T follicular helper cell (primary cell): ENCODE measurements at places on chromosomes 4 and X.

GRCh38 chr4:182280436-182281111 is 37.4 kb downstream of the TENM3 start:
- no peak for DNase-seq

DNA sequence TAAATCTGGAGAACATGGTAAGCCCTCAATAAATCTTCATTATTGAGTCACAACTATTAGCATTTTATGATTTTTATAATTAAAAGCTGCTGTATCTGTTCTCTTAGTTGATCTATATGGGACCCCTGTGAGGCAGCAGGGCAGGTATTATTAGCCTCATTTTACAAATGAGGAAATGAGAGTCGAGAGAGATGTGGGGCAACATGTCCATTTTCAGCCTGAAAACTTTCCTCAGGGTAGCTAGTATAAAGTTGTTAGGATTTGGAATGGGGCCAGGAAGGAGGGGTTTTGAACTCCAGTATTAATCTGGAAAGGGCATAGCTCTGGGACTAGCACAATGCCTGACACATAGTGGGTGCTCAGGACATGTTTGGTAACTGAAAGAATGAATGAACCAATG is 191.7 kb upstream of the GPC4 start:
- DNase-seq: no peak

DNA sequence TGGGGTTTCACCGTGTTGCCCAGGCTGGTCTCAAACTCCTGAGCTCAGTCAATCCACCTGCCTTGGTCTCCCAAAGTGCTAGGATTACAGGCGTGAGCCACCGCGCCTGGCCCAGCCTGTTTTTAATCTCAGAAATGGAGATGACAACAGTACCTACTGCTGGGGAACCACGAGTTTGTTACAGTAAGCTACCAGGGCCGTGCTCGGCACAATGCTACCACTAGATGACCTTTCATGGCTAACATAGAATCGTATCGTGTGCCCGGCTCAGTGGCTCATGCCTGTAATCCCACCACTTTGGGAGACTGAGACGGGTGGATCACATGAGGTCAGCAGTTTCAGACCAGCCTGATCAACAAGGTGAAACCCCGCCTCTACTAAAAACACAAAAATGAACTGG is 90.8 kb upstream of the SLC34A2 start:
- no peak for DNase-seq

- DNase-seq: no peak
These were observed 143.8 kb downstream of the ANAPC10 start for GRCh38 chr4:144954230-144954629.

DNA sequence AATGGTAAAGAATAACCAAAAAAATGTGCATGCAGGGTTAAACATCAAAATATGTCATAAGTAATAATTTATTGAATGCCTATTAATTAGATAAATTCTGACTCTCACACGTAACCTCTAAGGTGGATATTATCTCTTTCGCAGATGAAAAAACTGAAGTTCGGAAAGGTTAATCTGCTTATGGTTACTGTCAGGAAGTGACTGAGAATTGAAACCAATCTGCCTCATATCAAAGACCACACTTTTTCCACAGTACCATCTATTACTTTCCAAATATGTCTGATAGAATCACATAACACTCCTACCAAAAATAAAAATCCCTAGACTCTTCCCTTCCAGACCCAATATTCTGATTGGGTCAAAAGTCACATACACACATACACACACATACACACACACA is 6.2 kb downstream of the CHIC2 start:
- DNase-seq: no peak

DNA sequence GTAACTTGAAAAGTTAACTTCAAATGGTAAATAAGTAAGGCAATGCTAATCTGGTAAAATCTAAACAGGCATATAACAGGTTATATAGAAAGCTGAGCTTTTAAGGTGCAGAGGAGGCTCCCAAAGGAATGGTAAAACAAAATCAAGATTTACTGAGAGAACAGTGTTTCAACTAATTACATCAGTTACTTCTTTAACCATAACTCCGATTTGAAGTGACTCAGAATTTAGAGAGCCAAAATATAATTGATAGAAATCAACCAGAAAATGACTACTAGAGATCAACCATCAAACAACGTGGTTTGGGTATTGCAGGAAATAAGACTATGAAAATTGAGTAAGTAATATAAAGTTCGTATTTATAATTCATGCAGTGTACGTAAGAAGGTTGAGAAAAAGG is 6.9 kb downstream of the G3BP2 start:
- no peak for DNase-seq

GRCh38 chrX:103311399-103311780 is 600 bp upstream of the BEX2 start:
- DNase-seq: no peak

GRCh38 chrX:153459986-153460385 is 10.4 kb downstream of the HAUS7 start:
- no peak for DNase-seq

DNA sequence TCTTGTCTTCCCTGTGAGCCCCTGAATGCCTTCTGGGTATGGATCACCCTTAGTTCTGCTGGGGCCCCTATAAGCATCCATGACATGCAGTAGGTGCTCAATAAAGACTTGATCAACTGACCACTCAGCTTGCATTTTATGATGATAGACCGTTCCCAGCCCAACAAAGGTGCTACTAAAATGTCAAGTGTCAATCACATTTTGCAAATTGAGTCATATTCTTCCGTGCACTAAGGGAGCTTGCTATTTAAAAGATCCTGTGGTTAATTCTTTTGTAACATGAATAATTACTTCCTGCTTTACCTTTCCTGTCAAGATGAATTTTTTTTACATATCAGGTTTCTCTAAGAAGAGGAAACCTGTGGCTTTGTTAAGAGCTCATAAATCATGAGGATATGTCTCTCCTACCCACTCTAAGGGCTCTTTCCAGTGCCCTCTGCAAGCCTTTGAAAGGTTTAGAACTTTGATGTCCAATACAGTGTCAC is 47.6 kb downstream of the SH3KBP1 start:
- DNase-seq: no peak

GRCh38 chr4:174201871-174202270 is 81.6 kb downstream of the FBXO8 start:
- no peak for DNase-seq

DNA sequence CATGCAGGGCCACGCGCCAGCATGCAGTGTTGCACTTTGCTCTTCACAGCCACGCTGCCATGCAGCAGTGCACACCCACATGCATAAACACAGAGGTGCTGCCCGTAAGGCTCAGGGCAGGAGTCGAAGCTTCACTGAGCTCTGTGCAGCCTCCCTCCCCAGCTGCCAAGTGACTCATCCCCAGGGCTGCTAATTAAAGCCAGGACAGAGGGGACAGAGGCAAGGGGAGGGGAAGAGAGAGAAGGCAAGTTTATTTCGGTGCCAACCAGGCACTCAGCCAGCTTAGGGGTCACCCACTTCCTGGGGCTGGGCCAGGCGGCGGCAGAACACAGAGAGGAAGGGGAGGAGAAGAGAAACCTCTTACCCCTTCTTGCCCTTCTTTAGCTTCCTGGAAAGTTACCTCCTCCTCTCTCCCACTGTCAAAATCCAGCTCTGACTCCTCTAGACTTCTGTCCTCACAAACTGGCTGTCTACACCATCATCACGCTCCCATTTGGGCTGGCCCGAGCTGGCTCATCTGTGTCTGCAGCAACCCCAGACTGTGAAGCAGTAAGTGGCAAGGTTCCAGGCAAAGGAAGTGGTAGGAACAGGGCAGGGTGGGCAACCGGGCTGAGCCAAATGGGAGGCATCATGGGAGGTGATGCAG is 6.2 kb upstream of the IQSEC2 start:
- DNase-seq: no peak

DNA sequence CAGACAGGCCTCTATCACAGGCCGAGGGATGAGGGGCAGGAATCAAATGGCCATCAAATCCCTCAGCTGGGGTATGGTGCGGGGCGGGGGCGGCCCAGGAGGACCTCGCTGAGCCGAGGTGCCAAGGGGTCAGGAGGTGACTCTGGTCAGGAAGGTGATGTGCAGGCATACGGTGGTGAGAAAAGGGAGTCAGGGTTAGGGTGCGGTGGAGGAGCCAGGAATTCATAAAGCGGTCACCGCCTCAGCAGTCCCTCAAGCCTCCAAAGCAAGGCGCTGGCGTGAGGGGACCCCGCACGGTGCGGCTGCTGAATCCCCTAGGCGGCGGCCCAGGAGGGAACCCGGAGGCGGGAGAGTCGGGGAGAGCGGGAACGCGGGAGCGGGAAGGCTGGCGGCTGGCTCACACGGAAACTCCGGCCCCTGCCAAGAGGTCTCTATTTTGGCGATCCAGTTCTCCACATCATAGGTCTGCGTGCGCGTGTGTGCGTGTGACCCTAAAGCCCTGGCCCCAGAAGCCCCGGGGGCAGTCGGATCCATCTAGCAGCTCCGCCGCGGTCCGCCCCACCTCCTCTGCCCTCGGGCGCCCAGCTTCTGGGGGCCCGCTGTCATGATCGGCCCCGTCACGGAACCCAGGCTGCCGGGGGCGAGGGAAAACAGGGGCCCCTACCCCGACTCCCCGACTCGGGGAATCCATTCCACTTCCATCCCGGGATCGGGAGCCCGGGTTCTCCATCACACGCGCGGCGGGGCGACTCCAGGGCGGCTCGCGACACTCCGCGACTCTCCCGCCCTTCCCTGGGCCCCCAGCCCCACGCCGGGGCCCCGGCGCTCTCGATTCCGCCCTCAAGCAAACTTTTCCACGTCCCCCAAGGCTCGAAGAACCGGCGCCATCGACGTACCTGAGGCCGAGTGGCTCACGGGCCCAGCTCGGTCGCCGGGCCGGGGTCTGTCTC is 593 bp downstream of the ELF4 start:
- DNase-seq: no peak

DNA sequence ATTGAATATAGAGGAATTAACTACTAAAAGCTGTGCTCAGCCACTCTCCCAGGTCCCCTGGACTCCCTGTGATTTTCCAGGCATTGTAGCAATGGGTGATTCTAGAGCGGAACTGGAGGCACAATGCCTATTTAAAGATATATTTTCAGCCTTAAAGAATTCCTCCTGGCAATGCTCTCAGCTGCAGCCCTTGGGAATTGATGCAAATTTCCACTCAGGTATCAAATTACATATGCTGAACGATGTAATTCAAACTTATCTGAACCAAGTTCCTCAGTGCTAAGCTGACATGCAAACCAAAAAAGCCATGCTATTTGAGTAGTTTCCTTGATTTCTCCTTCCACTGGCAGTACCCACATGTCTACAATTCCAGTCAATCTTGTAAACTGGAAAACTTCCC is 86.3 kb upstream of the GABRA3 start:
- no peak for DNase-seq

GRCh38 chr4:74777531-74777930 is 16.8 kb downstream of the BTC start:
- DNase-seq: no peak

DNA sequence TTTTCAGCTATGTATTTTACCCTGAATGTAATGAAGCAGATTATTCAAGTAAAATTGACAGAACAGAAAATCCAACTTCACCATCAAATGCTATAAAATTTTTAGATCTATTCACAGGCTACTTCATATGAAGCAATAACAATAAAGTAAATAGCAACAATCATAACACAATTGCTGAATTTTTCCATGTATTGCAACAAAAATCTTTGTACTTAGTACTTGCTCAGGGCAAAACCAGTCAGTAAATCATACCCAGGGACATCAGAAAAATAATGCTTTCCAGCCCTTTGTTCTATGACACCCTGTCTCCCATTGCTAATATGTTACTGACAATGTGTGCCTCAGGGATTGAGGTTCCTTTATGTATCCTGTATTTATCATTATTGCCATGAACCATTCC is 15.5 kb downstream of the TNIP3 start:
- no peak for DNase-seq

DNA sequence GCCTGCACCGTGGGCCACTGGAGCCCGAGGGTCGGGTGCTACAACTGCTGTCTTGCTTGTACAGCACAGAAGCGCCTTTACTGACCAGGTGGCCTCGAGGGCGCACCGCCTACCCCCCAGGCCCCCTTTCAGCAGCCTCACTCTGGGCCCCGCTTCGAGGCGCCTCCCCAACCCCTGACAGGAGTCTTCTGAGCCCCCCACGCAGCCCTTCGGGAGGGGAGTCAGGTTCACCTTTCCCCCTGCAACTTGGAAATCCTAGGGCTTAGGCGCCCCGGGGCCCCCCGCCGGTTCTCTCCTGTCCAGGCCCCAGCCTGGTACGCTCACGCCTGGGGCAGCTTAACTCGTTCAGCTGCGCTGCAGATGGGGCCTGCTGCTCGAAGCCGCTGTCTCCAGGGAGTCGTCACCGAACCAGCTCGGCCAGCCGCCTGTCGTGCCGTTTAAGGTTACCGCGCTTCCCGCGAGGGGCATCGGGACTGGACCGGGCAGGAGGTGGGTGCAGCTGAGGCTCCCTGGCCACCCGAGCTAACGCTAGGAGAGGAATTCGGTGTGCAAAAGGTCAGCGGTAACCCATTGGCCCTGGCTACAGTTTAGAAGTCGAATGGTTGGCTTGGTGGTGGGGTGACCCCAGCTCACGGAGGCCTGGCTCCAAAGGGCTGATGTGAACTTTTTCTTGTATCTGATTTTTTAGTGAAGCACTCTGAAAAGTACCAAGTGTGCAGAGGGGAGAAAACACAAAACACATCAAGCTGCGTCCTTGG is 58.9 kb upstream of the BCOR start:
- no peak for DNase-seq

- DNase-seq: no peak
These were observed 1115.3 kb downstream of the PDHA2 start for GRCh38 chr4:96955226-96955625.

- no peak for DNase-seq
These were observed 666.0 kb downstream of the GRID2 start for GRCh38 chr4:92969650-92970379.

DNA sequence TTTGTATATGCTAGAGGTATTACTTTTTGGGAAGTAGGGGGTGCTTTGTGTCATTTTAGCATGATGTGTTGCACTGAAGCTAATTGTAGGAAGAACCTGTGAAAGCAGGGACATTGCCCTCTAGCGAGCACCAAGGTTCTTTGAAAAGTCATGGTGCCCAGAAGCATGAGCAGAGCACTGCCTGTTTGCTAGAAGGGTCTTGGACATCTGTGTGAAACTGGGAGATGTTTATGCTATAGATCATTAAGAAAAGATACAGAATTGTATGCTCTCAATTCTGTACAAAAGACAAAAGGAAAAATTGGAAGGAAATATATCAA is 14.7 kb downstream of the GRPR start:
- no peak for DNase-seq

DNA sequence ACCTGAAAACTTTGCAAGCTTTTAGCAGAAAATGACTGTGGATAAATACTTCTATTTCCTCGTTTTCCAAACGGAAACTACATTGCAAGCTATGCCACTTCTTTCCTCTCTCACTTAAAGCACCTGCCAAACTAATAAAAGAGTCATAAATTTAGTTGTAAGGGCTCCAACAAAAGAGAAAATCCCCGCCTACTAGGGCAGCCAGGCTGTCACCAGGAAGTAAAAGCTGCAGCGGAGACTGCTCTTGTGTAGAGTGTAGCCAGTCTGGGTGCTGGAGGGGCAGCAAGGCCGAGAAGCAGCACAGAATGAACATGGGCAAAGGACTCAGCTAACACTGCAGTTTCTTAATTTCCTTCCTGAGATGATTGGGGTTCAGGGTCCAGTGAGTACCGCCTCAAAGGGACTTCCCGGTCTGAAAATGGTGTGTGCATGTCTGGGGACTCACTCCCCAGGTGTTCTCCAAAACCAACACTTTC is 89.3 kb upstream of the MAML3 start:
- DNase-seq: no peak

- no peak for DNase-seq
These were observed 202.0 kb downstream of the SMIM20 start for GRCh38 chr4:26116057-26116456.

GRCh38 chr4:111400741-111401140 is 744.5 kb upstream of the FAM241A start:
- no peak for DNase-seq
